Endothelial cell of umbilical vein (primary cell): ENCODE measurements at places on chromosomes 2 and 18.
A peak's percentile ranks its signal among the peaks of the same experiment; 100 is the strongest.

DNA sequence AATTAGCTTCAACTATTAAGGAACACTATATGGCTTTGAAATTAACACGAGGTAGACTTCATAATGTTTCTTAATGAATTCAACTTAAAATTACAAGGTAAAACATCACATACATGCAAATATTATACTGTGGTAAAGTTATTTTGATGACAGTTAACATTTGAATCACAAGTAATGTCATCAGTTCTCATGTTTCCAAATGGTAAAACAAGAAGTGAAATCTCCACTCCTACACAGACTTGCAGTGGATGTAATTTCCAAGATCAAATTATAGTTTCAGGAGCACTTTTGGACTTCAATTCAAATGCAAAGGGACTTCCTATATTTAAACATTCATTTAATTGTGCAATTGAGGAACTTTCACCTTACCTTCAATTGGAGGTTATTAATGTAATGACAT lies 39.1 kb downstream of the C18orf54 start:
- no peak for DNase-seq

DNA sequence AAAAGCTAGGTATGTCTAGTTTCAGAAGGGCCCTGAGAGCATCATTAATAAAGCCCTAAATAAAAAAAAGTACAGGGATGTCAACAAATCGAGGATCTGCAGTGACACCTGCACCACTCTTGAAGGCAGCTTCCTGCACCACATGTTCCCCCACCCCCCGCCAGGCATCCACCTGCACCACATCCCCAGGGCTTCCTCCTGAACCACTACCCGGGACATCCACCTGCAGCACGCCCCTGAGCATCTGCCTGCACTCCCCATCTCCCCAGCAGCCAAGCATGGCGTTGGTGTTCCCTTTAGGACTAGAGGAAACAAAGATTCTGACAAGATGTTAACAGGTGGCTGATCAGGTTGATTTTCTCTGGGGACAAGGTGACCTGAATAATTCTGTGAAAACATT lies 55.2 kb downstream of the DLGAP1 start:
- DNase-seq: no peak

- DNase-seq: peak; percentile 100
These were observed 68.9 kb upstream of the EFEMP1 start for GRCh38 chr2:55992455-55992854.

- DNase-seq: no peak
These were observed 1.7 kb downstream of the ZAP70 start for GRCh38 chr2:97714950-97715652.

GRCh38 chr18:48095726-48096125 lies 165.3 kb upstream of the SMAD2 start:
- no peak for DNase-seq

DNA sequence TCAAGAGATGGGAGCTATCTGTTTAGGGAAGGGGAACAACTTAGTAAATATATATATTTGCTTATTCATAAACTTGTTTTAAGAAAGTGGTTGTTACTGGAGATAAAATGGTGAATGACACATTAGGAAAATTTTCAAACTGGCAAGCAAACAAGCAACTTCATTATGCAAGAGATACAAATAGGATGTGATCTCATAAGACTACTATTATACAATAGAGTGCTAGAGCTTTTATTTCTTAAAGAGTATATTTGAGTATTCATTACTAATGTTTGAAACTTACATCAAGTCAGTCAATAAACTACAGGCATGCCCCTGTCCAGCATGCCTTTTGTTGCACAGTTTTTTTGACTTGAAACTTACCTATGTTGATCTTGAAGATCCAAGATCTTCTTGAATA lies 355.2 kb upstream of the KCNJ3 start:
- no peak for DNase-seq
